ENCODE measurements at places on chromosomes 7 and 10.

DNA sequence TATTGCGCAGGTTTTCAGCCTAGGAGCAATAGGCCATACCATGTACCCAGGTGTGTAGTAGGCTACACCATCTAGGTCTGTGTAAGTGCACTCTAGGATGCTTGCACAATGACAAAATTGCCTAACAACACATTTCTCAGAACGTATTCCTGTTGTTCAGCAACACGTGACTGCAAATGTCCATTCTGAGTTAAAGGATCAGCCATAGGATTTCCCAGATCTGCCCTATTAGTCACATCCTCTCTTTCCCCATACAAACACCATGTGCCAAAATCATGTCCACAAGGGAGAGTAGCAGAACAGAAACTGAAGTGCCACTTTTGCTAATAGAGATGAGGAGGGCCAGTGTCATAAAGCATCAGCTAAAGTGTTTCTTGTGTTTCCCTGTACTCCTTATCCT lies 42.6 kb upstream of the AMPH start:
- DNase-seq, result no peak

DNA sequence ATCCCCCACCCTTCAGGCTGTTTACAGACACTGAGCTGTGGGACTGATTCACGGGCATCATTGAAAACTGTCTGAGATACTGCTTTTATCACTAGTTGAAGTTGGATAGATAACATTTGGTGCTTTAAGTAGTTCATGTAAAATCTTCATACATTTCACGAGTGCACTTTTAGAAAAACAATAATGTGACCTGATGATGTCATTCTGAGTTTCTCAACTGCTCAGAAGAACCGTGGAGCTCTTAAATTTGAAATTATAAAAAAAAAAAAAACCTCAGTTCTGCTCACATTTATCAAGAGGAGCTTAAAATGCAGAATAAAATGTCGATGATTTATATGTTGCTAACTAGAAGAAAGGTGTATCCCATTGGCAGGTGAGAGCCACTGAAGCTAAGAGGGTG lies 81.5 kb downstream of the GALNT11 start:
- no peak for DNase-seq

DNA sequence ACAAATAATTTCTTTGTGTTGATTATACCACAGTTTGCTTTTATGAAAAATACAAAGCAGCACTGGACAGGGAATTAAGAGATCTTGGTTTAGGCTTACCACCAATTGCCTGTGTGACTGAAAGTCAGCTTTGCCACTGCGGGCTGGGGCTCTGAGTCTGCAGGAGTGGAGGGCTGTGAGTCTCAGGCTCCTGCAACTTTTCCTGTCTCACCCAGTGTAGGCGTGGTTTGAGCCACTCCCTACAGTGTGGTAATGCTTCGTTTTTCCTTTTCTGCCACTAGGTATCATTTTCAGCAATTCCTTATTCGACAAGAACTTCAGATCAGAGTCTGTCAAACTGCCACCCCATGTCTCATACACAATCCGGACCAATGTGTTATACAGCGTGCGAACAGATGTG lies 180.6 kb downstream of the ABCA13 start:
- DNase-seq, result no peak

GRCh38 chr7:75660566-75661215 lies 78.0 kb downstream of the HIP1 start:
- no peak for DNase-seq

DNA sequence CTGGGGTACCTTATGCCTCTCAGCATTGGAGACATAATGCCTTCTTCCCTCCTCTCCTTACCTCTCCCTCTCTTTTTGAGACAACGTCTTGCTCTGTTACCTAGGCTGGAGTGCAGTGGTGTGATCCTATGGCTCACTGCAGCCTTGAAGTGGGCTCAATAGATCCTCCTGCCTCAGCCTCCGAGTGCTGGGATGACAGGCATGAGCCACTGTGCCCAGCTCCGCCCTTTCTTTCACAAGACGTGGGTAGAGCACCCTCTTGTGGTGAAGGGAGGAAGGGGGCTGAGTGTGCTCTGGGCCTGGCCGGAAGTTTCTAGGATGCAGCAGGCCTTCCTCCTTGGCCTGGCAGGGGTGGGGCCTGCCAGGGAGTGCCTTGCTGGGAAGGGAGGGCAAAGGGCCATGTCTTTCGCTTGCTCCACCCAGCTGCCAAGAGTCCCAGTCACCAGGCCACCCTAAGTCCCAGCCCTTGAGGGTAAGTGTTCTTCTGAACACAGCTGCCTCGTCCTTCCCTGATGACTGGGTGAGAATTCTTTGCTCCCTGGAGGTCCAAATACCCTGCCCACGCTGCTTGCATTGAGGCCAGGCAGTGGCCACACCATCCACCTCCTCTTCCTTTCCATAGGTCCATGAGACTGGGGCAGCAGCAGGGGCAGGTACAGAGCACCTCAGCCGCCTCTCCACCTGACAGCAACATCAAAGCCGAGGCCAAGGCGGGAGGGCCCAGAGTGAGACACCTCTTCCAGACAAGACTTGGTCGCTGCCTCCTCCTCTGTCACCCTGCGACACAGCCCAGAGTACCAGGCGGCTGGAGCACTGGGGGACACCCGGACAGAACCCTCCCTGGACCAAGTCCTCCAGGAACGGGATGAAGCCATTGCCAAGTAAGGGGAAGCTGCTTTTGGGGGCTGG lies 3.7 kb downstream of the ABHD11 start:
- DNase-seq, result peak; percentile 66

- DNase-seq, result no peak
Observed at GRCh38 chr10:124362568-124362967, 56.2 kb downstream of the OAT start.

DNA sequence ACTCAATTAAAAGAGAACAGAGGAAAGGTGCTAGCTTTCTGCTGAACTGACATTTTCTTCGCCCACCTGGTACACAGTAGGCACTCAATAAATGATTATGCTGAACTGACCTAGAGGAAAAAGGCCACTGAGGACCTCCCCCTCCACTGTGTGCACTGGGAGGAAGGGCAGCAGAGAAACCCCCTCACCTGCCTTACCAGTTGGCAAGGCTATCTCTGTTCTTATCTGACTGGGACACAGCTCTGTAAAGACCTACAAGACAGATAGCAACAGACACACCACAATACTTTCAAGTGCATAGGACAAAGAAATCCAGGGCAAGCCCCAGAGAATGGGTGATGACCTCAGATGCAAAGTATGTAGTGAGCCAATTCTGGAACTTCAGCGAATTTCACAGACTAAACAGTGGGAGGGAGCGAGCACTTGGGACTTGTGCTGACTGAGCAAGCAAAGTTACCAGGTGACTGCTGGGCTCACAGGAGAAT lies 30.4 kb downstream of the PDLIM1 start:
- no peak for DNase-seq

- DNase-seq, result no peak
Observed at GRCh38 chr7:43584195-43584586, 1.3 kb downstream of the STK17A start.

DNA sequence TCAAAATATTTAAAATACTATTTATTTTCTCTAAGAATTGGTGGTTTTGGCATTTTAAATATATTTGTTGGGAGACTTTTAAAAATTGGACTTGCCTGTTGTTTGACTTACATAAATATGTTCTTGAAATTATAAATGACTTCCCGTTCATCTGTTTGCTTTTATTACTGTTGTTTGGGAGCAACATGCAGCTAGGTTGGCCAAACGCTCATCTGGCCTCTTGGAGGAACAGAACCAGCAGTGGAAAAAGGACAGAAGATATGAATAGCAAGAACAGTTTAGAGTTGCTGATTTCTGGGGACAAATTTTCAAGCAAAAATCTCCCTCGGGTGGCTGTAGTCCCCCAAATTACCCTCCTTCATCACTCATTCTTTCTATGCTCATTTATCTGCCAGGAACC lies 41.6 kb downstream of the PLXDC2 start:
- no peak for DNase-seq

DNA sequence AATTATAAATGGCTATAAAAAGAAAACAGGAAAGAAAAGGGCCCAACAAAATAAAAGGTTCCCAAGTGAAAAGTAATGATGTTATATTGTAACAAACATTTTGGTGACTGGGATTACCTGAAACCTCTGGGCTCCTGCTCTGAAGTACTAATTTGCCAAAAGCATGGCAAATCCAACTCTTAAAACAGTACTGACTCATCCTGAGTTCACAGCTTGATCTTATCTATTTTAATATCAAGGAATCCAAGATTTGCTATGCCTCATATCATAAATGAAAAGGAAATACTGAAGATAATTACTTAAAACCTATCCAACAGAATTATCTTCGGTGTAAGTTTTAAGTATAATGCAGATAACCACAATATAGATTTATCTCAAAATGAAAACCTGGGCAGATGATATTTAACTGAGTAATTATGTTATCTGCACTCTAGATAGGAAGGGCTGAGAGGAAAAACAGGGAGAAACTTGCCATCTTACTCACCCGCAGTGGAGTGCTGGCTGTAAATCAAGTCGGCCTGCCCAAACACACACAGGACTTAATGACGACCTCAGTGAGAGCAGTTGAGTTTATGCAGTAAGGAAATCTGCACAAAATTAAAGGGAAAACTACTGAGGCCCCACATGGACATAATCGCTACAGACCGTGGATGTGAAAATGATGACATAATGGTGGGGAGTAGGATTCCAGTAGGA lies 48.4 kb downstream of the MPP7 start:
- DNase-seq, result no peak

GRCh38 chr7:79091661-79092060 lies 361.8 kb downstream of the MAGI2 start:
- DNase-seq, result no peak

DNA sequence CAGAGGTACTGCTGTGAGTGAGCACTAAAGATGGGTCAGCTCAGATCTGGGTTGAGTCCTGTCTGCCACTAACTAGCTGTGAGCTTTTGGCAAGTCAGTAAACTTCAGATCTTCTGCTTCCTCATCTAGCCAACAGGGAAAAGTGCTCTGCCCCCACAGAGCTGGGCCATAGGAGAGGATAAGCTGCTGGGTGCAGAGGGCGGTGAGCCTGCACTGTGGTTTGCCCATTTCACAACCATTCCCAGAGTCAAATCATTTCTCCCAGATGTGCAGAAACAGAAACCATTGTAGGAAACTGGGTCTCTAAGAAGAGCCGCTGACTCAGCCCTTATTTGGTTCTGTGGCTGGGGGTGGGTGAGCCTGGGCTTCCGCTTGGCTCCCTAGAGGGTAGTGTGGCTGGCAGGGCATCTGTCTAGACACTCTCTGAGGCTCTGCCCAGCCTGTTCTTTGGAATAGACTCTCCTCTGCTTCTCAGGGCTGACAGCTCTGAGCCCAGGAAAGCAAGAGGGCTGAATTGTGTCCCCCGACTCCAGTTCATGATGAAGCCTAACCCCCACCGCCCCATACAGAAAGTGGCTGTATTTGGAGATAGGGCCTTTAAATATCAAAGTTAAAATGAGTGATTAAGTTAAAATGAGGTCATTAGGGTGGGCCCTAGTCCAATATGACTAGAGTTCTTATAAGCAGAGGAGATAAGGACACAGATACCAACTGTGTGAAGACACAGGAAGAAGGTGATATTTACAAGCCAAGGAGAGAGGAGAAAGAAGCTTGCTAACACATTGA lies 29.5 kb upstream of the ARHGAP22 start:
- DNase-seq, result peak; percentile 46

GRCh38 chr7:27121684-27122076 lies 8.9 kb downstream of the HOXA4 start:
- no peak for DNase-seq

DNA sequence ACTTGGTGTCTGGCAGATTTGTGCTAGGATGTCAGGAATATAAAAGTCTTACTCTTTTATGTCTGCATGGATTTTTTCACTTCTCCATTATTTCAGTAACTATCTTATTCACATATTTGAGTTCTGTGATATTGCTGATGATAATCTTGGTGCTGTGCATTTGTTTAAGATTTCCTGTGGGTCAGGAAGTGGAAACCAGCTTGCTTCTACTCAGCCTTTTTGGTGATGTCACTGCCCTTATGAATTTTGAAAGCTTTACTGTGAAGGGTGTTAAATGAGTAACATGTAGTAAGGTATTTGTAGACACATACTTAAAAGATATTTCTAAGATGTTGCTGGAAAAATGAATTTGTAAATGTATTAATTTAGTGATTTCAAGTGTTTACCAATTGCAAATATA lies 69.5 kb upstream of the VOPP1 start:
- DNase-seq, result no peak

- DNase-seq, result no peak
Observed at GRCh38 chr7:158527915-158528502, 59.6 kb downstream of the PTPRN2 start.

- peak; percentile 8 for DNase-seq
Observed at GRCh38 chr10:7412928-7413282, 2.1 kb upstream of the SFMBT2 start.

GRCh38 chr7:149866139-149866778 lies 7.5 kb upstream of the ATP6V0E2 start:
- DNase-seq, result no peak

- DNase-seq, result no peak
Observed at GRCh38 chr7:824081-824480, 8.2 kb upstream of the SUN1 start.

DNA sequence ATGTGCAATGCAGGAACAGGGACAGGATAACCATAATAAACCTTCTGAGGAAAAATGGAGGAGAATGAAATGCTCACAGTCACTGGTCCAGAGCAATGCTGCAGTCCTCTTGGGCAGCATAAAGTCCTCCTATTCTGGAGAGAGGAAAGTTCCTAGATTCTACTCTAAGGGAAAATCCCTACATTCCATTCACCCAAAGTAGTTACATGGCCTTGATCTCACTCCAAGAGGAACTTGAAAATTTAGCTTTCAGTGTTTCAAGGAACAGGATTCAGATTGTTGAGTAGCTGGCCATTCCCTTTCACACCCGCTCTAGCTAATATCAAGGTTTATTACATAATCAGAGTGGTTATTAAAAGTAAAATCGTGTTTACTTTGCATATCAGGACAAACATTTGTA lies 168.3 kb downstream of the CHRM2 start:
- no peak for DNase-seq

- DNase-seq, result no peak
Observed at GRCh38 chr7:80165177-80165576, 30.5 kb downstream of the GNAI1 start.

GRCh38 chr7:142759433-142759832 lies 10.2 kb downstream of the PRSS1 start:
- DNase-seq, result no peak

DNA sequence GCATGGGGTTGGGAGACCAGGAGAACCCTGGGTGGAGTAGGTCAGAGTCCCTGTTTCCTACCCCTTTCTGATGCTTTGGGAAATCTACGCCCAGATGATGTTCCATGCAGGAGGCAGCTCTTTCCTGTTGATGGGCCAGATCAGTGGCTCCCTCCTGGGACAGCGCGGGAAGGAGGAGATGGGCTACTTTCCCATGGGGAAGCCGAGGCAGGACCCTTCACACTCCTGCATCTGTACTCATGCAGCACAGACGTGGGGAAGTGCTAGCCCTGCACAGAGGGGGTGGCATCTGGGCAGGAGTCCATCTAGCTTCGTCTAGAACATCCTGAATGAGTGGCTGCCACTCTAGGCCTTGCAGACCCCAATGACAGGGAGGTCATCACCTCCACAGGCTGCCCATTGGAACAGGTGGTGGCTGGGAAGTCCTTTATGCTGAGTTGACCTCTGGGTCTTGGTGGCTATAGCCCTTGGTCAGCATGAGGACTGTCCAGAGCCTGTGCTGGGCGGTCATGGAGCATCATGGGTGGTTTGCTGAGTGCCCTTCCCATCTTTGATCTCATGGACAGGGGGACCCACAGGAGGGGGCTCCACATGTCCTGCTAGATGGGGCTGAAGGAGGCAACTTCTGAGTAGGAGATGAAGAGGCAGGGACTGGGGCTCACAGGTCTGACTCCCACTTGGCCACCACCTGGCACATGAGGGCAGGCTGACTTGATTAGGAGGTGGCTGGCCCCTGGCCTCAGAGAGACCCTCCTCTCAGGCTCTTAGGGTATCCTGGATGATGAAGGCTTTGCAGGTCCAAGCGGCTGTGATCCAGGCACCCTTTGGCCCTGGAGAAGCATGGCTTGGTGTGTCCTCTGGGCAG lies 24.6 kb downstream of the RAMP3 start:
- no peak for DNase-seq
